AG08396 (cell line): ENCODE measurements at places on chromosomes 12 and 14.

DNA sequence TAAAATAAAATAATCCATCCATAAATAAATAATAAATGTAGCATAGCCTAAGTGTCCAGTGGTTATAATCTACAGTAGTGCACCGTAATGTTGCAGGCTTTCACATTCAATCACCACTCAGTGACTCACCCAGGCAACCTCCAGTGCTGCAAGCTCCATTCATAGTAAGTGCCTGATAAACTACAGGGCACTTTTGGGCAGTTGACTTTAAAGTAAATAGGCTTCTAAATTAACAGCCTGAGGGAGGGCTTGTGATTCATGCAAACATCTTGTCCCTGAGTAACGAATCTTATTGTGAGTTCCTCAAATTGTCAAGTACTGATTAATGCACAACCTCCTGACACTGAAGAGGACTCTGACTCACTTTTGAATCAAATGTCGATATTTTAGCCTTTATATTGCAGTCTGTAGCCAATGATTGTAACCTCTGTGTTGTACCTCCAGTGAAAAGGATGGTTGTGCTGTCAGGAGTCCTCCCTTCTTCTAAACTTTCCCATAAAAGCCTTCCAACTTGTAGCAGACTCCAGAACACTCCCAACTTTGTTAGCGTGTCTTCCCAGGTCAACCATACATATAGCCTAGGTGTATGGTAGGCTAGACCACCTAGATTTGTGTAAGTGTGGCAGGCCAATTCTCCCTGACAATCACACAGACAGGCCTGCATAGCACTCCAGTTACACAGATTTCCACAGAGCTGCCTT lies 55.0 kb upstream of the BICD1 start:
- DNase-seq: peak; percentile 49

DNA sequence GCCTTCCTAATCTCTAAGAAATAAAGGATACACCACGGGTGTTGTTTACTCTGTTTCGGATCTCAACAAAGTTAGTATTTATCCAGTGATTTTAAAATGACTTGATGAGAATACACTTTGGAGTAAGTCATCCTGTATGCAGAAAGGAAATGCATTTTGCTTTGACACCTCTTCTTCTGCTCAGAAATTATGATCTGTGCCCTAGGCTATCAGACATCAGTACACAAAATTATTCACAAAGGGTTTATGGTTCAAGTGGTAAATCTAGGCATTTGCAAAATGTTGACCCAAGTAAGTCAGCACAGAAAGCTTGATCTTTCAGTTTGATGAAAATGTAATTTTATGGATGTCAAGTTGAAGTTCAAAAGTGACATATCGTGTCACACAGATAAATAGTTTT lies 248.5 kb downstream of the ATP23 start:
- no peak for DNase-seq

DNA sequence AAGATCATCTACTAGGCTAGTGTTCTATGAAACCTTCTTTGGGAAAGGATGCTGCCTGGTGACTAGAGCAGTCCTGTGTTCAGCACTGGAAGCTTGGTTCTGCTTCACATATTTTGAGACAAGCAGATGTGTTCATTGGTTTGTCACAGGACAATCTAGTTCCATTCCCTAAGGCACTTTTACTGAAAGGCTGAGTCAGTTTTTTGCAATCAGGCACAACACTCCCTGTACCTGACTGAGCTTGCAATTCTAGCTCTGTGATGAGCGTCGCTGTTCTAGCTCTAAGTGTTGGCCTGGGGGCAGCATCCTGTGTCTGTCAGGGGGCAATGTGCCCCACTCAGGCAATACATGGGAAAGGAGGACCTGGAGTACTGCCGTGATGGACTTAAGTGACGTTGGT lies 144.4 kb downstream of the CAND1 start:
- no peak for DNase-seq

DNA sequence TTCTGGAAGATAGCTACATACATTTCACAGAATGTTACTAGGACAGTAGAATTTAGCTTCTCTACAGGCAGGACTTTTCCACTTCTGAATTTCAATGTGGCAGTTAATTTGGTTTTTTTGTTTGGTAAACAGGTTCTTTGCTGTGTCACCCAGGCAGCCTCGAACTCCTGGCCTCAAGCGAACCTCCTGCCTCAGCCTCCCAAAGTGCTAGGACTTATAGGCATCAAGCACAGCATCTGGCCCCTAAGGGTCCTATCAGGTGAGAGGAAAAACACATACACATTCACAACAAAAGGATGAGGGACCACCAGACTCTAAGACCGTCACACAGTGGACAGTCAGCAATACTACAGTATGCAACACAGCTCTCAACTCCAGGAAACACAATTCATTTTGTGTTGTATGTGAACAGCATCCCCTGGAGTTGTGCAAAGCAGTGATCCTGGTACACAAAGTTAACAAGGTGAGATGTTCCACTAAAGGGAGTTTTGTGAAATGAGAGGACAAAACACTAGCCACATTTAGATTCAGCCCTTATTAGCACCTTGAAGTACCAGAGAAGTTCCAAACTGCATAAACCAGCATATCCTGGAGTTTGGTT lies 6.9 kb downstream of the ATP2B1 start:
- no peak for DNase-seq

DNA sequence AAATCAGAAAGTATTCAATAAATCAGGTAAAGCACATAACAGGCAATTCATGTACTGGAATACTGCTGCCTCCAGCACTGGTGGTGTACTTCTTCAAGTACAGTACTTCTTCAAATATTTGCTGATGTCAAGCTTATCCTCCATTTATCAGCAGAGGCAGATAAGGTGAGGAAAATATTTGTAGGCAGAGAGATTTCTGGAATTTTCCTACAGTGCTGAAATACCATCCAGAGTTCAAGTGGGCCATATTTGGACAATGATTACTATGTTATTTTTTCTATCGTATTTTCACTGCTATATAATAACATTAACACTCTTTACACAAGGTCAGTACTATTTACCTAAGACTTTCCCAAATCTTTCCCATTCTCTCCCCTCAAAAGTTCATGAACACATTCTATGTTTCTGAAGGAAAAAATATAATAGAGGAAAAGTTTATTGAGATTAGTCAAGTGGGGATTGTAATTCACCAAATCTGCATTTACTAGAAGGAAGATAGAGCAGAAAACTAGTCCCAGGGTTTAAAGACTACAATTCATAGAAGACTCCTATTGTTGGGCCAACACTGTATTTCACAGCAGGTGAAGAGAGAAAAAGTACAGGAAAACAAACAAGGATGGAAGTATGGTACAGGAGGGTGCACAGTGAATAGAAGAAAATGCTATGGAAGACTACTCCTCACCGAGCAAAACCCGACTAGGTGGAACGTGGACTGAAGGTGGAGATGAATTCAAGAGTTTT lies 141.1 kb downstream of the PAWR start:
- DNase-seq: no peak

DNA sequence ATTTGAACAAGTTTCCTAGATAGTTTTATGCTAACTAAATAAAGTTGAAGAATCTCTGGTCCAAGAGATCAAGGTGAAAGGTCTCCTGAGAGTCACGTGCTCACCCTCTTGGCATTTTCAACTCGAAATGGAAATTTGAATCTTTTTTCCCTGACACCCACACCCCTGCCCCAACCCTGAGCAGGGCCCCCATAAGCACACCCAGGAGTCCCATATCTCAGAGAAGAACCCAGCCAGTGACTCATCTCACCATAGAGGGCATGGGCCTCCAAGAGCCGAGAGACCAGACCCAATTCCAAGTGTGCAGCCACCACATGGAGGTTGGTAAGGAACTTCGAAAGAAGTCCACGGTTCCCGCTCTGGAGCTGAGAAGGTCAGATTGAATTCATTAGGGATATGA lies 32.6 kb downstream of the TEP1 start:
- no peak for DNase-seq

- DNase-seq: no peak
Measured at GRCh38 chr14:34710744-34711143, 3.6 kb downstream of the CFL2 start.

GRCh38 chr12:65501093-65501621 lies 222.7 kb downstream of the MSRB3 start:
- DNase-seq: no peak

GRCh38 chr12:20047901-20048300 lies 320.4 kb upstream of the PDE3A start:
- no peak for DNase-seq

DNA sequence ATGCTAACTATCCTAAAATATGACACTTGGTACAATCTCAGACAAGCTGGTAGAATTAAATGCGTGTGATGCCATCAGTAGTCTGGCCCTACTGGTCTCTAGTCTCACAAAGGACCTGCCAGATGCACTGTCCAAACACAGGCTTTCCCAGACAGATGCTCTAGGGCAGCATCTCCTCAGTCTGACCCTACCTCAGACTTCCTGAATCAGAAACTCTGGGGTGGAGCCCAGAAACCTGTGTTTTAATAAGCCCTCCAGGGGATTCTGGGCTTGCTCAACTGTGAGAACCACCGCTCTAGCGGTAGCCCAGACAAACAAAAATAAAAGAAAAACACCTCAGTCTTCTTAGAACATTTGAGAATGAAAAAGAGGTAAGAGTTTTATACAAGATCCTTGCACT lies 48.0 kb downstream of the BDKRB1 start:
- no peak for DNase-seq

DNA sequence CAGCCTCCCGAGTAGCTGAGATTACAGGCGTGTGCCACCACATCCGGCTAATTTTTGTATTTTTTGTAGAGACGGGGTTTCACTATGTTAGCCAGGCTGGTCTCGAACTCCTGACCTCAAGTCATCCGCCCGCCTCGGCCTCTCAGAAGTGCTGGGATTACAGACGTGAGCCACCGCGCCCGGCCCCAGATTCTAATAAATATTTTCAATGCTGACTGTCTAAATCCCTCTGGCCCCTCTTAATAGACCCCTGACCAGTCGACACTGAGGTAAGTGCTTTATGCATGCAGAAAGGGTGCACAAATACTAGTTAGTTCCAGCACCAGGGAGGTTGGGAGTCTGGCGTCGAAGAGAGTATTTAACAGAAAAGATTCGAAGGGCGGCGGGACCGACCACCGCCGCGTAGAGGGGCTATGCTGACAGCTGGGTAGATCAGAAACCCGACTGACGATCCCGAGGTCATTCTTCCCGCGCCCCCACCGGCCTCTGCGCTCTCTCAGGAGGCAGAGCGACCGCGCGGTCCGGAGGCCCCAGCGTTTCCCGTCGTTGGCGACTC lies 1.1 kb upstream of the SPATS2 start:
- DNase-seq: no peak

- DNase-seq: no peak
Measured at GRCh38 chr12:7118881-7119280, 9.8 kb downstream of the RBP5 start.
